Germinal center (tissue), 1 donor: ENCODE measurements at places on chromosomes 5 and 9.
A peak's percentile ranks its signal among the peaks of the same experiment; 100 is the strongest.

GRCh38 chr5:80796846-80797245 lies 142.1 kb upstream of the DHFR start:
- DNase-seq, result no peak

- no peak for DNase-seq
Measured at GRCh38 chr5:167642181-167642580, 649.3 kb upstream of the WWC1 start.

- DNase-seq, result peak; percentile 3
Measured at GRCh38 chr5:72244862-72245371, 75.1 kb downstream of the MRPS27 start.

GRCh38 chr5:465591-466403 lies 22.8 kb downstream of the EXOC3 start:
- no peak for DNase-seq

DNA sequence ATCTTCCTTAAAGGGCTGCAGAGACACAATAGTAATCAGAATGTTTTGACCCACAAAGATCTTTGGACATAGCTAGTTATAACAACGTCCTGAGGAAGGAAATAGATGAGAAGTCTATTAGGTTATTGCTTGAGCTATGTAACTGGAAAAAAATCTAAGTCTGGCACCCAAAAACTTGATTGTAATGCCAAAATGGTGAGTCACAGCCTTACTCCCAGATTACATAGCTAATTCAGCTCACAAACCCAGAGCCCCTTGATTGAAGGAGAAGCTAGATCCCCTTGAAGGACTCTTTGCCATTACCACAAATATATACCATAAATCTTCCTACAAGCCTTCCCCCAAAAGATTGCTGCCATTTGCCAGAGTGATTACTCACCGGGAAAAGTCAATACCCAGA lies 341.8 kb upstream of the KIF2A start:
- no peak for DNase-seq

GRCh38 chr5:42057254-42057690 lies 132.2 kb downstream of the FBXO4 start:
- DNase-seq, result peak; percentile 57

- no peak for DNase-seq
Measured at GRCh38 chr5:95743232-95743631, 12.1 kb downstream of the RHOBTB3 start.

GRCh38 chr9:90702441-90702955 lies 59.9 kb upstream of the DIRAS2 start:
- no peak for DNase-seq

DNA sequence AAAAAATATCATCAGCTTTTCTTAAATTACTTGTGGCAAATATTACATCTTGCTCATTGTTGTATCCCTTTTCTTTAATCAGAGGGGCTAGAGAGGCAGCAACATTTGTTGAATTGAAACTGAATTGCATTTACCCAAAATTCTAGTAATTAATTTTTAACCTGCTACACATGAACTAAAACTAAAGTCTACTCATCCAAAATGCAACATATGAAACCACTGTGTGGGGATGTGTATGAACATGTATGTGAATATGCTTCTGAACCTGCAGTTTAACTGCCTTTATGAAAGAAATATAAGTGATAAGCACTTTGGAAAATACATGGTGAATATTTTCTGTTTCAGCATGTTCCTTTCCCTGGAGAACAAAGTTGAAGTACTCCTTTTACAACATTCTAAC lies 158.5 kb downstream of the KIAA0825 start:
- DNase-seq, result no peak

- DNase-seq, result no peak
Measured at GRCh38 chr9:131487621-131488031, 15.1 kb upstream of the POMT1 start.

GRCh38 chr9:129140397-129141065 lies 29.3 kb downstream of the PTPA start:
- DNase-seq, result peak; percentile 37

GRCh38 chr5:73968729-73969128 lies 342.7 kb downstream of the ARHGEF28 start:
- DNase-seq, result no peak

- no peak for DNase-seq
Measured at GRCh38 chr9:21764846-21765245, 37.6 kb upstream of the MTAP start.

DNA sequence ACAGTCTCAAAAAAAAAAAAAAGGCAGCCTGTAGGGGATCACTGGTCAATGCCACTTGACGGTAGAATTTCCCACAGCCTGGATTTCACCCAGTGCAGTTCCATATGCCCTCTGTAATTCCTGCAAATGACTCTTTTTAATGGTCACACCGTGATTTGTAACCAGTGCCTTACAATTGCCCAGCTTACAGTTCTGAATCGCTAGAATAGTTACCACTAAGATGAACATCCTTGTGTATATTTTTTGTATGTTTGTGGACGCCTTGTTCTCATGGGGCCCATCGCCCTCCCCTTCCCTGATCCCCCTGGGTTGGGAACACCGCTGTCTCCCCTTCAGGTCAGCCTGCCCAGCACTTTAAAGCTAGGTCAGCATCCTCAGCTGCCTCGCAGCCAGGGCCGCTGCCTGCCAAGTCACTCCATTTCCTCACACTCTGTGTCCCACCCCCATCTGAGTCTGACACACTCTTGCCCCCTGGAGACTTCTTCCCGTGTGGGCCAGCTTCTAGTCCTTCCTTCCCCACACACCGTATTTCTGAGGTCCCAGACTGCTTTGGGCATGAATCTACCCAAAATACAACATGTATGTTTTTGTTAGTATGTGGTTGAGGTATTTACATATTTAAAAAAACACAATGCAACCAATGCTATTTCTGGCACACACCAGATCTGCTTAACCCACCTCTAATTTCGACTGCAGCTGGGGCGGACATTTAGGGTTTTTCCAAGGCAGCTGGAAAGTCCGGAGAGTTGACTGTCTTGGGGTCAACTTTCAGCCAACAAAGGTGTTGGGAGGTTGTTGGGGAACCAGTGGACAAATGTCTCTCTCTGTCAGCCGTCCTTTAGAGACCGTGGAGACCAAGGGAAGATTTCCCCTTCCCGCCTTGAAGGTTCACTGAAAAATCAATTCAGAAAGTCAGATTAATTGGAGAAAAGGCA lies 120.5 kb upstream of the NEK6 start:
- peak; percentile 58 for DNase-seq

DNA sequence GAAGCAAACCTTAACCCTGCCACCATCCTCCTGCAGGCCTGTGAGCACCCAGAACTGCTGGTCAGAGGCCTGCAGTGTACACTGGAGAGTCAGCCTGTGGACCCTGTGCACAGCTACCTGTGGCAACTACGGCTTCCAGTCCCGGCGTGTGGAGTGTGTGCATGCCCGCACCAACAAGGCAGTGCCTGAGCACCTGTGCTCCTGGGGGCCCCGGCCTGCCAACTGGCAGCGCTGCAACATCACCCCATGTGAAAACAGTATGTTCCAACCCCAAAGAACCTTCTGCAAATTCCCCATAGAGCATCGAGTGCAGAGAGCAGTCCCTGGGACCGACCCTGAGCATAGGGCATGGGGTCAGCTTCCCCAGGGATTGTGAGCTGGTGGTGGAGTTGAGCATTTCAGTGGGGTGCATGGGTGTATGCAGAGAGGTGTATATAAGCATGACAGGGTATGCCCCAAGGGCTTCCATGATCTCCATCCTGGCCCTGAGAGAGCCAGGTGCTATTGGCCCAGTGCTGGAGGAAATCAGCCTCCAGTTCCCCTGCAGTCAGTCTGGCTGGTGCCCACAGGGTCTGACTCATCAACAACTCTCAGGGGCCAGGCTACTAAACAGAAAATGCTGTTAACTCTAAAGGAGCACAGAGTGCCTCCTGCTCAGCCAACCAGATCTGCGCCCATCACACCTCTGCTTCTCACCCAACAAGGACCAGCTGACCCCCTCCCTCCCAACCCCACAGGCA lies 126.2 kb downstream of the SAXO1 start:
- DNase-seq, result no peak

DNA sequence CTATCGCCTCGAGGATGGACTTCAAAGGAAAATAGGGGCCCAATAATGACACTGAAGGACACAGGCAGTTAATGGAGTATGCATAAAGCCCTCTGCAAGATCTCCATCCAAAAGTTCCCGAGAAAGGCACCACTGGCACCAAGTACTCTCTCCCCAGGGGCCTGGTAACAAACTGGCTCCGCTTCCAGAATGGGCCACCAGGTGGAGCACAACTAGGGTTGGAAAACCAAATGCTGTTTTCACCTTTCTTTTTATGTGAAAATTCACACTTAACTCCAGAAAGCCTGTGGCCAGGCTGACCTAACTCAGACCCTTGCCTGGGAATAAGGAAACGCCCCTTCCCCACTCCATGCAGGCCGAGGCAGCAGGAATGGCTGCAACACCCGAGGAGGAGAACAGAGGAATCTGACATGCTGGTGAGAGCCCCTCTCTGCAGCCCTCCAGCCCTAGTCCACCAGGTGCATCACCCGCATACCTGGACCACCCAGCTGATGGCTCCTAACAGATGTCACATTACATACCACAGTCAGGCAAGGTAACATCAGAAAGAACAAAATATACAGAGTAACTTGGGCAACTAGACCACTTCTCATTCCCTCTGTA lies 42.8 kb downstream of the CAMSAP1 start:
- DNase-seq, result peak; percentile 67

DNA sequence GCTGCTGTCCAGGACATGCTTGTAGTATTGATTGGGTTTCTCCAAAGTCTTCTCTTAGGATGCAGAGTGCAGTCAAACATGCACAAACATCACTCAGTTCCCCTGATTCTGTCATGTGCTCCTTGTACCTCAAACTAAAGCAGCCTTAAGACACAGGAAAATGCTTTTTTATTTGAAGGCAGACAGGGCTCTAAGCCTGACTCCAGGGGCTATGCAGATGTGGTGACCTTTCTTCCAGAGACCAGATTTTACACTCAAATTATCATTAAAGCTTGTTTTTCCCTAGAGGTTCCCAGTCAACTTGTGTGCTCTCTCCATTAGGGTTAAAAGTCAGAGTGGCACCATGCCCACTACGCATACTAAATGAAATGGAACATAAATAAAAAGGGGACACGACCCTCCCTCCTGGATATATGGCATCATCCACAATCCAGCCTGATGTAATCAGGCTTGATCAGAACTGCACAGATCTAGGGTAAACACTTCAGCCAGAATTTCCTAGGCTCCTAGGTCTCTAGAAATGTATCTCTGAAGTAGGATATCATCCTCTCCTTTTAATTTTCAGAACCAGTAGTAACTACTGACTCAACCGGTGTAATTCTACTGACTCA lies 771.1 kb downstream of the NR2F1-AS1 start:
- no peak for DNase-seq

GRCh38 chr9:106816524-106816923 lies 46.4 kb upstream of the ZNF462 start:
- DNase-seq, result no peak

- no peak for DNase-seq
Measured at GRCh38 chr9:27179245-27179865, 70.3 kb downstream of the TEK start.

- no peak for DNase-seq
Measured at GRCh38 chr5:54090495-54091120, 219.8 kb downstream of the ARL15 start.

- no peak for DNase-seq
Measured at GRCh38 chr9:69171049-69171448, 3.0 kb upstream of the TJP2 start.

DNA sequence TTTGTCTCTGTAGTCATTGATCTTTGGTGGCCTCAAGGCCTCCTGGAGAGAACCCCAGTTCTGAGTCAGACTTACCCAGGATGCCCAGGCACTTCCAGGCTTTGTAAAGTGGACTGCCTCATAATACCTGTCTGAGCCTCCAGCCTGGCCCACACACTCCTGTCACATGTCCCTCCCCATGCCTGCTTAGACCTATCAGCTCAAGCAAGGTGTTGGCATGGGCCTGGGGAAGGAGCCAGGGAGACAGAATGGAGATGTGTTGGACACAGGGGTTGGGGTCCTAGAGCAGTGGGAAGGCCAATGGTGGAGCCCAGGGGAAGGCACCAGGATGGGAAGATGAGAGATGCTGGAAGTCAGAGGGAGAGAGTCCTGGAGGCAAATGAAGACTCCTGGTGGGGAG lies 136.2 kb downstream of the CFAP90 start:
- no peak for DNase-seq

DNA sequence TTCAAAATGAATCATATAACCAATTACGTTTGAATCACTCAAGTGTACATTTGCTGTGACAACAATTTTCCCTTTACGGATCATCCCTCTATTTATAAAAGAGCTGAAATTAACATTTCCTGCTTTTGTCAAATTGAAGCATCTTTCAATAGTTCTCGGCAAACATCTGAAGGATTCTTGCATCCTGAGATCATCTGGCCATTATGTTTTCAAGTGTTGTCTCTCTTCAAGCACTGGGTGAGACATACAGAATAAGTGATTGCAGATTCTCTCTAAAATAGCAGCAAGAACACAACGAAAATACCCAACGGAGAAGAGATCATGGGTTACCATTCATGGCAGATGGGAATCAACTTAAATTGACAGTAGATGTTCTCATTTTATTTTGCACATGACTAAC lies 283.4 kb upstream of the GRAMD2B start:
- DNase-seq, result no peak

GRCh38 chr5:98415663-98416062 lies 357.8 kb upstream of the RGMB start:
- DNase-seq, result no peak

DNA sequence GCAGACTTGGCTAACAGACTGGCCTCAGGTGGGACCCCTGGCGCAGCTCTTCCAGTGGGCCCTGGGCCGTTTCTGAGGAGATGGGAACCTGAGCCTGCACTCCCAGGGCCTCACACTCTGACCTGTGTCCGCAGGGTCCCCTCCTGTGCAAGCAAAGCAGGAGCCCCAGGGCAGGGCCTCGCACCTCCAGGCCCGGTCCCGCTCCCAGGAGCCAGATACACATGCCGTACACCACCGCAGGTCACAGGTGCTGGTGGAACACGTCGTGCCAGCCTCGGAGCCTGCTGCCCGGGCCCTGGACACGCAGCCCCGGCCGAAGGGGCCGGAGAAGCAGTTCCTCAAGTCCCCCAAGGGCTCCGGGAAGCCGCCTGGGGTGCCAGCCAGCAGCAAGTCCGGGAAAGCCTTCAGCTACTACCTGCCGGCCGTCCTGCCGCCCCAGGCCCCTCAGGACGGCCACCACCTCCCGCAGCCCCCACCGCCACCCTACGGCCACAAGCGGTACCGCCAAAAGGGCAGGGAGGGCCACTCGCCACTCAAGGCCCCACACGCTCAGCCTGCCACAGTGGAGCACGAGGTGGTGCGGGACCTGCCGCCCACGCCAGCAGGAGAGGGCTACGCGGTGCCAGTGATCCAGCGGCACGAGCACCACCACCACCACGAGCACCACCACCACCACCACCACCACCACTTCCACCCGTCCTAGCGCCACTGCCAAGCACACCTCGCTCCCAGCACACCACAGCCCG lies 29.2 kb downstream of the NKD2 start:
- no peak for DNase-seq

- DNase-seq, result no peak
Measured at GRCh38 chr5:54388409-54388808, 67.1 kb upstream of the HSPB3 start.

GRCh38 chr5:139403418-139403786 lies 487 bp downstream of the SPATA24 start:
- DNase-seq, result no peak

- DNase-seq, result no peak
Measured at GRCh38 chr5:167952278-167952995, 339.0 kb upstream of the WWC1 start.
